Endodermal cell (in vitro differentiated cells): ENCODE measurements at places on chromosomes 12 and 14.

DNA sequence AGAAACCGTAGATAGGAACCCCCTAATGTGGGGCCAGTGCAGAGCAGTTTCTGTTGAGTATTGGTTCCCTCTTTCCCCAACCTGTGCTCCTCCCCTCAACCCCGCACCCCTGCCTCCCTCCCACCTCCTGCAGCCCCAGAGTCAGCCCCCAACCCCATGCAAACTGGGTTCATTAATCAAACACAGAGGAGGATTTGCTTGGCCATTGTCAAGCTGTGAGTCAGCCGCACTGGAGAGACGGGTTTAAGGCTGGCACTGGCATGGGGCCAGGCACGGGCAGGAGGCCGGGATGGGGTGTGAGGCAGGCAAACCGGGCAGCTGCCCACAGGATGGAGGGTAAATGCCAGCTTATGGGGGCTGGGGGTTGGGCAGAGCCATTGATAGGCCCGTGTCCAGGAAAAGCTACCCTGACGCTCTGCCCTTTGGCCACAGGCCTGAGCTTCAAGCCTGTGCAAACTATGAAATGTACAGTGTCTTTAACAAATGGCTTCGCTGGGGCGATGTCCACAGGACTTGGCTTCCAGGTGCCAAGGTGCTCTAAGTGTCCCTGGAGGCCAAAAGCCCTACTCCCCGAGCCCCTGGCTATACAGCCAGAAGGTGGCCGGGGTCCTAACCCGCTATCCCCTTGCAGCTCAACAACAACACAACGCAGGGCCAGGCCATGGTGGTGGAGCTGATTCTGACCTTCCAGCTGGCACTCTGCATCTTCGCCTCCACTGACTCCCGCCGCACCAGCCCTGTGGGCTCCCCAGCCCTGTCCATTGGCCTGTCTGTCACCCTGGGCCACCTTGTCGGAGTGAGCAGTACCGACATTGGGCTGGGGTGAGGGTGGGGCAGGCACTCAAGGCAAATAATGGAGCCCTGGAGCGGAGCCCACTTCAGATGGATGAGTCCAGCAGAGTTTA is 1.4 kb downstream of the AQP5 start:
- H3K27me3 ChIP-seq = peaks cover 90% of the 10 kb centered on the region
- H3K4me1 ChIP-seq = no peaks in the 10 kb centered on the region
- DNase-seq = peak; percentile 58
- H3K27ac ChIP-seq = no peak overlapping the region
- H3K36me3 ChIP-seq = no peaks in the 10 kb centered on the region
- H3K4me3 ChIP-seq = no peak overlapping the region

DNA sequence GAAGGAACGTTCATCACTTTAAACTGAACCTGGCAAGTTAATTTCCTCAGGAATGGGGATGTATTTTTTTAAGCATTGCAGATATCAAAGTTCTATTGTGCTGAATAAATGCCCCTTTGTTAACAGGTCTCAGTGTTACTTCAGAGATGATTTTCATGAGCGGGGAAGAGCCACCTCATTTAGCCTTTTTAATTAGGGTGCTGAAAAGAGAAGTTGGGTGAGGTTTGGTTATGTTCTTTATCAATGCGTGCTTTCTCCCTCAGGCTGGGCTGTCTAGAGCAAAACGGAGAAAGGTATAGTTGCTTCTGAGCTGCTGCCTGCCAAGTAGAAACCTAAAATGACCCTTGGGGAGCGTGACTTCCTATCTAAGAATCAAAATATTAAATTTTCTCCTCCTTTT is 8.0 kb upstream of the HIP1R start:
- H3K27me3 ChIP-seq = no peaks in the 10 kb centered on the region
- H3K36me3 ChIP-seq = no peaks in the 10 kb centered on the region
- H3K4me1 ChIP-seq = no peaks in the 10 kb centered on the region
- no peak overlapping the region for H3K4me3 ChIP-seq
- no peak for DNase-seq
- H3K27ac ChIP-seq = no peak overlapping the region

GRCh38 chr12:131795064-131795463 is 33.1 kb upstream of the MMP17 start:
- peaks cover 4% of the 10 kb centered on the region for H3K4me1 ChIP-seq
- no peak overlapping the region for H3K27ac ChIP-seq
- DNase-seq = no peak

DNA sequence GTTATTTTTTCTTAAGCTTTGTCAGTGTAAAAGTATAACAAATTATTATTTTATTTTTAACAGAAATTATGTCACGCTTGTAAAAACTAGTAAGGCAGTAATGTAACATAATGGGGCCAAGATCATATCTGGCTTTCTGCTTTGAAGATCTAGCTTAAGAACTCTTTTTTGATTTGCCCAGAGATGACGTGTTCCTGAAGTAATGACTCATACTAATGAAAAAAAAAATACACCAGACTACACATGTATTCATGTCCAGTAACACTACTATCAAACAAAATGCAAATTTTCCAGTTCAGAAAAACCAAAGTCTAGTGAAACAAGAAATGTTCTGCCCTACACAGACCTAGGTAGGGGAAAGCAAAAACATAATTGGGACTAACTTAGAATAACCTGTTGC is 432.2 kb upstream of the ATXN7L3B start:
- no peak overlapping the region for H3K4me3 ChIP-seq
- H3K27ac ChIP-seq = no peak overlapping the region
- DNase-seq = no peak
- no peaks in the 10 kb centered on the region for H3K27me3 ChIP-seq

- no peak overlapping the region for H3K27ac ChIP-seq
- no peaks in the 10 kb centered on the region for H3K36me3 ChIP-seq
- no peak overlapping the region for H3K4me3 ChIP-seq
- DNase-seq = no peak
Measured at GRCh38 chr12:105876396-105876927, 262.3 kb downstream of the NUAK1 start.
